CD4-positive, alpha-beta memory T cell (primary cell): ENCODE measurements at places on chromosomes 11 and 22. TPM values are rescaled to one million over a fixed set of nuclear protein-coding genes. Genes with fewer than 3 reads are reported as not detected.

Gene PI4KA
- total RNA-seq = 145 TPM

Gene FREY1
- 4.8 TPM for total RNA-seq

Gene P4HA3
- not detected for total RNA-seq

Gene UPB1
- 1.4 TPM for total RNA-seq

Gene C11orf86
- total RNA-seq = not detected

Gene GAL3ST1
- total RNA-seq = 2.8 TPM

Gene KRTAP5-1
- not detected for total RNA-seq

Gene EHBP1L1
- 154 TPM for total RNA-seq

Gene GCAT
- total RNA-seq = 3.4 TPM

Gene ROM1
- total RNA-seq = 1.6 TPM

Gene OR5M10
- not detected for total RNA-seq

Gene GPR83
- total RNA-seq = 0.09 TPM

Gene LAYN
- total RNA-seq = not detected

Gene ARHGAP42
- not detected for total RNA-seq

Gene BTBD18
- total RNA-seq = not detected

Gene TMEM191B
- 3.8 TPM for total RNA-seq

Gene APOA5
- not detected for total RNA-seq

Gene SLC22A9
- not detected for total RNA-seq

Gene MS4A3
- not detected for total RNA-seq

Gene OR5B21
- total RNA-seq = 0.61 TPM

Gene TRIM48
- total RNA-seq = not detected

Gene OR2D2
- not detected for total RNA-seq
